ENCODE measurements at places on chromosomes 5 and 9.
A peak's percentile ranks its signal among the peaks of the same experiment; 100 is the strongest.

- DNase-seq, result no peak
These were observed 5.5 kb downstream of the CD74 start for GRCh38 chr5:150407096-150407720.

- no peak for DNase-seq
These were observed 98.6 kb upstream of the ADAMTS19 start for GRCh38 chr5:129361441-129362025.

DNA sequence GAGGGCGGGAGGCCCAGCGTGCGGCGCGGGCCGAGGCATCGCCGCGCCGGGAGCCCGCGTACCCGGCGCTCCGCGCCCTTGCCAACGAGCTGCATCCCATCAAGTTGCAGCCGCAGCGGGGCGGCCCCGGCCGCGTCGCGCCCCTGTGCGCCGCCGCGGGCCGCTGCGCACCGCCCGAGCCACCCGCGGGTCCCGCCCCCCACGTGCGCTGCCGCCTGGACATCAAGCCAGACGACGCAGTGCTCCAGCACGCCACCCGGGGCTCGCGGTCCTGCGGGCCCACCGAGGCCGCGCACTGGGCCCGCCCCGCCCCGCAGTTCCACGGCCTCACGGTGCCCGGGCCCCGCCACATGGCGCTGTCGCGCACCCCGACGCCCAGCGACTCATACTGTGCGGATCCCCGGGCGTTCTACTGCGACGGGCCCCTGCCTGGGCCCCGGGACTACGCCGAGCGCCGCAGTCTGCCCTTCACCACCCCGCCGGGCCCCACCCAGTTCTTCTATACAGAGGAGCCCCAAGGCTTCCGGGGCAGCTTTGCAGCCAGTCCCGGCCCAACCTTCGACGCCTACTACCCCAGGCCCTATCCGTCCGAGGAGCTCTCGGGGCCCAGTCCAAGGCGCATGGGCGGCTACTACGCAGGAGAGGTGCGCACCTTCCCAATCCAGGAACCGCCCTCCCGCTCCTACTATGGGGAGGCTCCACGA, 2.6 kb downstream of the AJM1 start:
- peak; percentile 19 for DNase-seq

GRCh38 chr9:24413651-24414050, 132.0 kb downstream of the IZUMO3 start:
- DNase-seq, result no peak

GRCh38 chr9:124802426-124802825, 25.5 kb downstream of the OLFML2A start:
- DNase-seq, result no peak

- no peak for DNase-seq
These were observed 137.3 kb upstream of the ANKH start for GRCh38 chr5:15008921-15009320.

DNA sequence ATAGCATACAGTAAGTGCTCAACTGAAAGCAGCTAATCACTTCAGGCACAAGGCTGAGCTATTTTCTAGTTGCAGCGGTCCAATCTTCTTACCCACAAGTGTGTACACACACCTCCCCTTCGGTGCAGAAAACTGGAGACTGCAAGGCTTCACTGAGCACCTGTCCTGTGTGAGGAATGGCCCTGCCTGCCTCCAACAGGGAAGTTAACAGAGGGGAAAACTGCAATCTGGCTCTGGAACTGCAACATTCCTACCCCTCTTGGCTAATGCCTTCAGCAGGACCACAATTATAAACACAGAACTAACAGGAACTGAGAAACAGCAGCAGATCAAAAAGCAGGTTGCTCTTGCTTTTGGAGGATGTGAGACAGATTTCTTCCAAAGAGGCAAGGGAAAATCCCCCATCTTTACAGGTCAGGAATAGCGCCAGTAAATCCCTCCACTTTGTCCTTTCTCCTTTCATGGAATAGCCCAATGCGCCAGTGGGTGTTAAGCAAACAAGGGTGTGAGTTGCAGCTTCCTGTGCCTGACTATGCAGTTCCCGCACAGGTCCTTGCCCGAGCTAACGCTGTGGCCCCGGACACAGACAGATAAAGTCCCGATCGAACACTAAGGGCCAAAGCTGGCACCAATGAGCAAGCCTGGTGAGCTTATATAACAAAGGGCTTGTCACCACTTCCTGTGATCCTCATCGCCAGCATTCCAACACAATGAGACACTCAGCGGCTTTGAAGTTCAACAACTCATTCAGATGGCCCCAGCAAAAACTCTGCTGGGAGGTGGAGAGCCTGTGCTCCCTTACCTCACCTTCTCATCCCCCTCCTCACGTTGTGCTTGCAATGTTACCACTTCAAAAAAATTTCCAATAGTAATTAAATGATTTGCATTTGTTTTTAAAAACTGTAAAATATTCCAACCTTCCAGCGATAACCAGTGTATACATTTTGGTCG, 21.5 kb downstream of the SHB start:
- no peak for DNase-seq

GRCh38 chr5:146877783-146878475, 628 bp downstream of the PPP2R2B start:
- DNase-seq, result peak; percentile 22

DNA sequence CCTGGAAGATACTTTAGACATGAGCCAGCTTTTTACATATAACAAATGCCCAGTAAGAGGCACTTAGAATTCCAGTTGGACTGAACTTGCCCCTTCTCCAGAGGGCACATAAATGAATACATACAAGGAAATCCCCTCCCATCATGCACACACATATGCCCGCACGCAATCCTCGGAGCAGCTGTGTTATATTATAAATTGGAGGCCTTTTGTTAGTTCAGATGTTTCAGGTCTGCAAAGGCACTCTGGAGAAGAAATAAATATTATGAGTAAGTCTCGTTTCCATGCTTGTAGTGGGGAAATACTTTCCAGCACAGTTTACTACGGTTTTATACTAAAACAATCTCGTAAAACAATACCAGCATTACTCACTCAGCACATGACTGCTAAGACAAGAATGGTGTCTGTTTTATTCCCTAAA, 17.6 kb upstream of the MUSK start:
- DNase-seq, result no peak

- DNase-seq, result no peak
These were observed 19.4 kb upstream of the DEPDC1B start for GRCh38 chr5:60719329-60719728.

- no peak for DNase-seq
These were observed 141.5 kb downstream of the TSSK1B start for GRCh38 chr5:113293068-113293974.

DNA sequence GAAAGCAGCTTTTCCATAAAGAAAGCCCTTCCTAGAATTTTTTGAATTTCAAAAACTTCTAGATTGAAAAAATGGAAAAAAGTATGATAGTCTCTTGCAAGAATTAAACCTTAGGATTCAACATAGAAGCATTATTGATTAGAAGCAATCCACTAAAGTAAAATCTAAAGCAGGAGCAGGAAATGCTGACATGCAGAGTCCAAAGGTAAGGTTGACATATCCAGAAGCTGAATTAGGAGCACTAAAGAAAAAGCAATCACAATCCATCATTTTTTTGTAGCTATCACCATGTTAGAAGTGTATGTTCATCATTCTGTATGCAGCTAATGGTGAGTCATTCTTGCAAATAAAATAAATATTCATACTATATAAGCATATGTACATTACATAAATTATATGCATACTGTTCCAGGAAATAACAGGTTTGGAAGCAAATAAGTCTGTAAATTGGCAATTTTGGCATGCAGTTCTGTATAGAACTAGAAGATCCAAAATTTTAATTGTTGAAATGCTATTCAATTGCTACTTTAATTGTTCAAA, 39.4 kb upstream of the RNF180 start:
- DNase-seq, result no peak

DNA sequence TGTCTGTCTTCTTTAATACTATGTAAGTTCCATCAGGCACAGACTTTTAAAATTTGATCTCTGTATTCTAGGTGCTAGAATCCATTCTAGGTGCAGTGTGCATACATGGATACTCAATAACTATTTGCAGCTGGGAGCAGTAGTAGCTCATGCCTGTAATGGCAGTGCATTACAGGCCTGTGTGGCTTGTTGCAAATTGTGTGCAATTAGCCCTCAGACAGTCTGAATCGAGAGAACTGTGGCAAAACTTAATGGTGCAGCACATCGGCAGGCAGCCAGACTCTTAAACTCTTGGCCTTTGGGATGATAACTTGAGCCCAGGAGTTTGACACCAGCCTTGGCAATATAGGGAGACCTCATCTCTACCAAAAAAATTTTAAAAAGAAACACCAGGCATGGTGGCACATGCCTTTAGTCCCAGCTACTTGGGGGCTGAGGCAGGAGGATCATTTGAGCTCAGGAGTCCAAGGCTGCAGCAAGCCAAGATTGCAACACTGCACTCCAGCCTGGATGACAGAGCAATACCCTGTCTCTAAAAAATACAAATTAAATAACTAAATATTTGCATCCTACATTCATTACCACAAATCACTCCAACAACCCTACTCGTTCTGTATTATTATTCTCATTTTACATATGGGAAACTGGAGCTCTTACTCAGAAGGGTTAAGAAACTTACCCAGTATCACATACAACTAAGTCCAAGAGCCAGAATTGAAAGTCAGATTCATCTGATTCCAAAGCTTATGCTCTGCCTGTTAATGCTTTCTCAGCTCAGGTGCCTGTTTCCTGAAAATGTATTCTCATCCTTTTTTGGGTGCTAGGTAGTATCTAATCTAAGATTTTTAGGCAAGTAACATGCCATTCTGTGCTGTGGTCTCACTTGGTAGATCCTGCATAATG, 30.1 kb downstream of the PRKACG start:
- no peak for DNase-seq

DNA sequence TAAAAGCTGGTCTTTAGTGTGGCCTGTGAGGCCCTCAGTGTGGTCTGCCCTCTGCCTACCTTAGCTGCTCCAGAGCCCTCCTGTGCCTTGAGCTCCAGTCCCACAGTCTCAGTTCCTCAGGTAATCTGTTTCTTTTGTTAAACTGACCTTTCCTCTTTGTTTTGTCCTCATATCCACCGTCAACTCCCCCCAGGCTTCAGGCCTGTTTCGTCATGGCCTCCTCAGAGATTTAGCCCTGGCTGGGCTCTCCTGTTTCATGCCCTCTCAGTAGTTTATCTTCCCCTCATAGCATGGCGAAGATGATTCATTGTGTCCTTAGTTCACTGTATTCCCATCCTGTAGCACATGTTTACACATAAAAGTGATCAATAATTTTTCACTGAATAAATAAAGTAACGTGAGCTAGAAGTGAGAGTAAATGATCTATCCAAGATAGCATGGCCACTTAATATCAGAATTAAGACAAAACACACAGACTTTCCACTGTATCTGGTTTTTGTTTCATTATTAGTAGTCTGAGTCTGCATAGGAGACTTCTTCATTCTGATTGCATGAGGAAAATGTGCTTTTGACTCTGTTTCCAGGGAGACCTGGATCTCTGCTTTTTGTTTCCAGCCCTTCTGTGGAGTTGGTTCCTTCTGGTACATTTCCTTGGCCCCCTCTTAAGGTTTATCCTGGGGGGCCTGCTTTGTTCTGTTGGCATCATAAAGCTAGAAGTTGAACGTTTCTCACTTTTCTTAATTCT, 70.5 kb downstream of the SNX24 start:
- no peak for DNase-seq

- no peak for DNase-seq
These were observed 5.5 kb upstream of the CACFD1 start for GRCh38 chr9:133454325-133454724.
